ENCODE measurements at places on chromosomes 2 and 18.
A peak's percentile ranks its signal among the peaks of the same experiment; 100 is the strongest.

DNA sequence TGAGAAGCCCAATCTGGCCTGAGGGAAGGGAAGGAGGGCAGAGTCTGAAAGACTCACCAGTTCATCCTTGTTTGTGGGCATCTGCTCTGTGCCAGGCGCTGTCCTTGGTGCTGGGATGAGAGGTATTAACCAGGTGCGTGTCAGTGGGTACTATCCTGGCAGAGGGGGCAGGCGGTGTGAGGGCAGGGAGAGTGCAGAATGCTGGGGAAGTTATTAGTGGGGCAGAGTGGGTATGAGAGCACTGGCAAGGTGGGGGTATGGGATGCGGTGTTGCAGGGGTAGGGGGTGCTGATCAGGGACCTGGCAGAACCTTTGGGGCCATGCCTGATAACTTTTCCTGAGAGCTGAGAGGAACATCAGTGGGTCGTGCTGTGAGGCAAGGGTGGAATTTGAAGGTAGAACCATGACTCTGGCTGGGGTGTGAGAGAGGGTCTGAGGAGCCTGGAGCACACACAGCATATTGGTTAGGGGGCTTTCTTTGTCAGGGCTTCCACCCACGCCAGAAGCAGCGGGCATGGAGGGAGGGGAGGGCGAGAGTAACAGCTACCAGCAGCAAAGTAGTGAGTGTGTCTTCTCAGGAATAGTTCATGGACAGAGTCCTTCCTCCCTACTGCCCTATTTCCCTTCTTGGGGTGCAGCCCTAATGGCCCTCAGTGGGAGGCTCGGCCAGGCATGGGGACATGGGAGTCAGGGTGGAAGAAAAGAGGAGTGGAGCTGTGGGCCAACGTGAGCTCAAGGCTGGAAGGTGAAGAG, 290.7 kb downstream of the CYP26B1 start:
- no peak for DNase-seq

DNA sequence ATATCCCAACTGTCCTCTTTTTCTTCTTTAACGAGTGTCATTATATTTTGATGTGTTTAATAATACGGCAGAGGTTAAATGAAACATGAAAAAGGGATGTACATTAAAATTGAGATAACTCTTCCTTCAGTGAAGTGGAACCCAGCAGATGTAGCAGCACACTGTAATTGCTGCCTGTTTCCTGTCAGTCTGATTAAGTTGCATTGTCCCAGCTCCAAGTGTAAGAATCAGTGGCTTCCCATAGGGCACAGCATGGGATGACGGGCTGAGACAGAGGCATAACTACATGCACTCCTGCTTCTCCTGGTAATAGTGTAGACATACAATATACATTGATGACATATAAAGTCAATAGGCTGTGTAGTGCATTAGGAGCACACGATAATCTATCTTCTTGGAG, 175.8 kb upstream of the TCF4 start:
- no peak for DNase-seq

- no peak for DNase-seq
These were observed 23.0 kb downstream of the CYTIP start for GRCh38 chr2:157420771-157421323.

- no peak for DNase-seq
These were observed 806.4 kb downstream of the TRIB2 start for GRCh38 chr2:13522917-13523821.

DNA sequence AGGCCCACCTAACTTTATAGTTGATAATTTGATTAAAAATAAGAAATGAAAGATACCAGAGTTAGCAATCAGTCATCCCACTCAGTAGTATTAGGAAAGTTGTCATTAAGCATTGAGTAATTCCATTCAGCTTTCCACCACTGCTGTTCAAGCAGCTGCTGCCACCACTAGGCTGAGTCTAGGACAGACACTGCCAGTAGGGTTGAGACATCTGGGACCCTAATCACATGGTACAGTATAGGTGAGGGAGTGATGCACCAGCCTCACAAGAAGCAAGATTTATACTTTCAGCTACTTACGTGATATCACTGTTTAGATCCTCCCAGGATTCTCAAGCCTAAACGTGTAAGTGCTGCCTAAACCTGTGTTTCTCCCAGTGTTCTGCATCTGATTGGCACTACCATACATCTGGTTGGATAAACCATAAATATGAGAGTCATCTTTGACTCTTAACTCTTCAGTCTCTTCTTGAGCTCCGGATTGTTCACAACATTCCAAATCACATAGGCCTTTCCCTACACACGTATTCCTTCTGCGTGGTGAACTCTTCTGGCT, 3.2 kb downstream of the UBXN4 start:
- peak; percentile 13 for DNase-seq

DNA sequence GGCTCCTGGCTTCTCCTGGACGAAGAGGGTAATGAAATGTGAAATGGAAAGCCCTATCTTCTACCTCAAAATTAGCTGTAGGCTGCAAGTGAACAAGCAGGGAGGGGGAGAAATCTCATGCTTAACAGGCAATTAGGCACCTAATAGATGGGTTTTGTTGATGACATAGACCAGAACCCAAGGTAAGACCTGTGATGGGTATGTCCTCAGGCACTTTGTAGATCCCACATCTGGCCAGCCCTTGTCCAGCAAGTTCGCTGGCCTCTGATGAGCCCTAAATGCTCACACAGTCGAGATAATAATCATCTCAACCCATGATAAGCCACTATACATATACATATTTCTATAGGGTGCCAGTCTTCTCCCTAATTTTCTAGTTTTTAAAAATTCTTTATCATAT, 82.6 kb downstream of the MARCO start:
- DNase-seq, result no peak

- DNase-seq, result no peak
These were observed 31.3 kb downstream of the KIAA2012 start for GRCh38 chr2:202104286-202104870.

DNA sequence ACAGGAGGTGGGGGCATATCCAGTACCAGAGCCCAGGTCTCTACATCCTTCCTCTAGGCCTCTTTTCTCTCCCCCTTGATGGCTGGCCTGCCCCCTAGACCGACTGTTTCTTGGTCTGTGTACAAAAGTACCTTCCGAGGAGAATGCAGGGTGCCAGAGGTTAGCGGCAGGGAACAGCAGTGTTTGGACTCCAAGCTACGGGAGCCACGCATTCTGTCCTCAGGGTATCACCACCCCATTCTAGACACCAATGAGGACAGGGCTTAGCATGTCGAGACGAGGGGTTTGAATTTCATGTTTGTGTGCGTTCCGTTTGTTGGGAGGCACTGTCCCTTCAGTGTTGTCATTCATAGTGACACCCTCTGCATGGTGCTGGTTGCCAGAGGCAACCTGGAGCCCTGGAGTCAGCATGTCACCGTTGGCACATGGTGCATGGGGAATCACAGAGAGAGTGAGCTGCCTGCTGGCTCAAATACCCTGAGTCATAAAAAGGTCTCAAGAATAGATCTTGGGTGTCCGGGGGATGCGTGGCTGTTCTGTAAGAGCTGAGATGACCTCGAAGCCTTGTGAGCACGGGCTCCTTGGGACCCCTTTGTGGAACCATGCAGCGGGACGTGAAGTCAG, 57.2 kb upstream of the LDLRAD4 start:
- no peak for DNase-seq

GRCh38 chr2:222064286-222064685, 234.5 kb downstream of the PAX3 start:
- no peak for DNase-seq

DNA sequence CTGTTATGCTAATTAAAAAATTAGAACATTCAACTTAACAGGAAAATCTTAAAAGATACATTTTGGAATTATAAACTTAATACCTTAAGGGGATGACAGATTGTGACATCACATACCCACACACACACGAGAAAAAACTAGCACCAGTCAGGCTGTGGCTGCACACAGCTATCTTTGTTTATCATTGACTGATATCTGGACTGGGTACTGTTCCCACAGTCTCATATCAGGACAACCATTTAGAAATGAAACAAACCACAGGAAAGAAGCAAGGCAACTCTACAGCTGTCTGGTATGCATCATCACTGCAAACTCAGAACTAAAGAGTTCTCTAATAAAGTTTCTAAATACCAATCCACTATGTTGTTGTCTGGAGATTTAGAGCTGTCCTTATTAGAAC, 210.9 kb upstream of the SMAD7 start:
- no peak for DNase-seq

DNA sequence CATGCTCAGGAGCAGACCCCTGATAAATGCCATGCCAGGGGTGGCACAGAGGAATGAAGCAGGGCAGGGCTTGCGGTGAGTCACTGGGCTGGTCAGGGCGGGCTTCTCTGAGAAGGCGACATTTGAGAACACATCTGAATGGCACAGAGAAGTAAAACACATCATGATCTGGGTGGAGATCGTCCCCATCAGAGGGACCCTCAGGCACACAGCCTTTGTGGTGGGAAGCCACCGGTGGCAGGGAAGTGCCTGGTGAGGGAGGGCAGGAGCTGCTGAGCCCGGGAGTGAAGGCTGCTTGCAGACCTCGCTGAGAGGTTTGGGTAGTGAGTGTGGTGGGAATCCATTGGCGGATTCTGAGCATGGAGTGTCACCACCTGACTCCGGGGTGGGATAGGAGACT, 44.5 kb downstream of the DCDC2C start:
- no peak for DNase-seq

DNA sequence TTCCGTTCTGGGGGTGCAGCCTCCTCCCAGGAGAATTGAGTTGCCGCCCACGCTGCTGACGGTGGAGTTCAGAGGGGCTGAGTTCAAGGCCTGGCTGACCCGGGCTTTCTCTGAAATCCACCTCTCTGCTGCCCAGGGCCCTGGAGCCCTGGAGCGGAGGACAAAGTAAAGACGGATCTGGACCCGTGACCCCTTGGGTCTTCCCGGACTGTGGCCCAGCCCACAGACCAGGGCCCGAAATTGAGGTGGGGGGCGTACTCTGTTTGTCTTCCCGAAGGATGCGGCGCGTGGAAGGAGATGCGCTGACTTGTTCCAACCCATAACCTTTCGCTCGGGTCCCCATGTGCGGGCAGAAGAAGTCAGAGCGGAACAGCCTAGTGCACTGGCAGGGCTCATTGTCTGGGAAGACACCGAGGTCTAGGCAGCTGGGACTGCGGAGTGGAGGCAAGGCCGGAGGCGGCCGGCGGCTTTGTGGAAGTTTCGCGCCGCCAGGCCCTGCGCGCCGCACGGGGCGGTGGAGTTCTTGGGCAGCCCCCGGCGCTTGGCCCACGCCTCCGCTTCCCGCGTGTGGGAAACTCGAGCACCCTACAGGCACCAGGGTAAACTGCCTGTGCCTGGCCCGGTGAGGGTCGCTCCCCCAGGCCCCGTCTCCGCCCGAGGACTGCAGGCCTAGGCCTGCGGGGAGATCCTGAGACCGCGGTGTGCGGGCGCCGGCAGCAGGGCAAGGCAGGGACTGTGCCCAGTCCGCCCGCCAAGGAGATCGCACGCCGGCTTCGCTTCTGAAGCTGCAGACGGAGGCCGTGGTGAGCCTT, 9.8 kb downstream of the POU3F3 start:
- no peak for DNase-seq

DNA sequence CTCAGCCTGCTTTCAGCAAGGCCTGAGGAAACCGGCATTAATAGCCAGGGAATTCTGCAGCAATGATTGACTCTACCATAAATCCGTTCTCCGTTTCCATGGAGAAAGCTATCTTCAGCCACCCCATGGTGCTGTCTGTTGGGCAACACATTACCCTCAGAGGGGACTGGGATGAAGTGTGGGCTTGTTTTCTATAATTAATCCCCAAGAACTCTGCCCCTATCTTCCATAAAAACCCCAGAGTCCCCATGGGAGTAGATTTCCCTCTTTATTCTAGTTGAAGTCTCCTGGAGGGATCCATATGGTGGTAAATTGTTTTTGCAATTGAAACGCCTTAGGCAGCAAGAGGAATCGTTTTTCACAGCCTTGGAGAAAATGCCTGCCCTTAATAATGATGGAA, 9.2 kb downstream of the G6PC2 start:
- DNase-seq, result no peak

DNA sequence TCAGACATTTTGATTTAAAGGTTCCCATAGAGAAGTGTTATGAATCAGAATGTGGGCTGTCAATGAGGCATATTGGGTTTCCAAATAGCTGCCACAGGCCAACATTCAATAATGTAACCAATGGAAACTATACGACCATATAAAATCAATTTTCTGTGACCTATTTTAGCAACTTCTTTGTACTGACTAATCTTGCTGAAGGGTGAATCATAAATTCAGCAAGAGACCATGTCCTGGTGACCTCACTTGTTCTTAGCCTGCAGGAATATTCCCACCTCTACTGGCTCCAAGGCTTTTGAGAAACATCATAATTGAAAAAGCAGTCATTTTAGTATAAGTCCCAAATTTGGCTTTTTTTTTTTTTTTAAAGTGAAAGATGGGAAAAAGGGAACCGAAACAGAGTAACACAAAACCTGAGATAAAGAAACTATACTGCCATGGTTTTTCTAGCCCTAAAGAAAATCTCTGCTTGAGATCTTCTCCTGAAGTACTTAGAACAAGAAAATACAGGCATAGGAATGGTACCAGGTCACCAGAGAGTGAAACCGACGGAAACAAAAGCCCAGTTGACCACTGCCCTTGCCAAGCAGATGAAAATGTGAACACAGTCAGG, 32.1 kb downstream of the PLEKHM3 start:
- DNase-seq, result no peak

DNA sequence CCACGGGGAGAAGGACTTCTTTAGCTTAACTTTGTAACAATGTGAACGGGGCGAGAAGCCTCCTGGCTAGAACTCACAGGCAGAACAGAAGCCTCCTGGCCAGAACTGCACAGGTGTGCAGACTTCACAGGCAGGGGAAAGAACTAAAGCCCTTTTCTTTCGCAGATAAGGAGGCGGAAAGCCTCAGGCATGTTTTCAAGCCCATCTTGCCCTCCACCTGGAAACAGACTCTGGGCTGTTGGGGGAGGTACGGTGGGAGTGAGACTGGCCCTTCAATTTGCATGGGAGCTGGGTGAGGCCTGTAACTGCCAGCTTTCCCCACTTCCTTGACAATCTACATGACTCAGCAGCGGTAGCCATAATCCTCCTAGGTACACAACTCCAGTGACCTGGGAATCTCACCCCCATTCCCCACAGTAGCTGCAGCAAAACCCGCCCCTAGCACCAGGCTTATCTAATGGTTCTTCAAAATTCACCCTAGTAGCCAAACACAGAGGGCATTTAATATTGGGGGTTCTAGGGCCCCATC, 22.9 kb upstream of the ABCA12 start:
- DNase-seq, result no peak

GRCh38 chr2:214019973-214020345, 390.9 kb upstream of the VWC2L start:
- DNase-seq, result no peak

GRCh38 chr18:55515941-55516710, 71.9 kb downstream of the TCF4 start:
- no peak for DNase-seq

DNA sequence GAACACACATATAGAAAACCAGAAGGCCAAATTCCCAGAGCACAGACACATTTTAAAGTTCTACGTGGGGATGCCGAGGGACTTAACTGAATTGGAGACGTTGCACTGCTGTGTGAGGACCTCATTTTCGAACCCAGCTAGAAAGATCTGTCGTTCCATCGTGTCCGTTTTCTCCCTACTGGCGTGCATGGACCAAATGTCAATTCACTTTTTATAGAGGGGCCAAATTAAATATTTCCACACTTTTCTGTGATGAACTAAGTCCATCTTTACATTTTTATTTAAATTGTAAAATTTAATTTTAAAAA, 692 bp upstream of the TSHZ1 start:
- DNase-seq, result no peak
